Foreskin keratinocyte (primary cell): ENCODE measurements at places on chromosomes 12 and 14. TPM values are rescaled to one million over a fixed set of nuclear protein-coding genes. Genes with fewer than 3 reads are reported as not detected.

GTF2A1 gene
- total RNA-seq = 24.7 and 26.6 TPM in 2 replicates

PAPLN gene
- 2.0 and 3.9 TPM in 2 replicates for total RNA-seq

ADCY4 gene
- 0.49 and 1.1 TPM in 2 replicates for total RNA-seq

ESPL1 gene
- total RNA-seq = 15.0 and 18.7 TPM in 2 replicates

MORN3 gene
- 0.37 and 0.39 TPM in 2 replicates for total RNA-seq

CLEC1A gene
- not detected in 2 replicates for total RNA-seq
